ENCODE measurements at places on chromosomes 16 and 17.

- DNase-seq, result peak; percentile 51
Measured at GRCh38 chr16:9053006-9053601, 38.3 kb upstream of the HAPSTR1 start.

- no peak for DNase-seq
Measured at GRCh38 chr16:70508752-70509151, 14.6 kb downstream of the COG4 start.

GRCh38 chr16:74563828-74564263 is 43.1 kb downstream of the GLG1 start:
- DNase-seq, result no peak

DNA sequence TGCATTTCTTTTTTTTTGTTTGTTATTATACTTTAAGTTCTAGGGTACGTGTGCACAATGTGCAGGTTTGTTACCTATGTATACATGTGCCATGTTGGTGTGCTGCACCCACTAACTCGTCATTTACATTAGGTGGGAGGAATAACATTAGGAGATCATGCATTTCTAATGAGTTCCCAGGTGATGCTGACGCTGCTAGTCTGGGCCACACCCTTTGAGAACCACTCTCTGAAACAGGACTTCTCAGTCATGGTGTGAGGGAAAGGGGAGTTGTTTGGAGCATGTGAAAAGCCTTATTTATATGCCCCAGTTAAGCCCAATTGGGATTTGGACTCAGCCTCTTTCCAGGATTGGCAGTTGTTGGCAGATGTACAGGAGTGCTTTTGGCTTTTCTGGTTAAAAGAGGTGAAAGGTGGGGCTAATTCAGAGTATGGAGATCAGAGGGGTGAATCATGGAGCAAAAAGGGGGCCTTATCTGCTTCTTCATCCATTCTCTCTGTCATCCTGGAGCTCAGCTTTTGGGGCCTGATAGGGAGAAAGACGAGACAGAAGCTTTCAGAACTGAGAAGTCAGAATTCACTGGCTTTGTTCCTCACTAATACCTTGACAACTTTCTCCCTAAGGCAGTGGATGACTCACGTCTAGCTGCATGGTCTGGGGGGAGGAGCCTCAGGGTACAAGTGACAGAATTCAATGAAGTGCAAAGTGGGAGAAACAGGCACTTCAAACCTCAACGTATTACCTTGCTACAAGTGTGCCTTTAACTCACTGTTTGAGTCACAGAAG is 180.0 kb upstream of the CACNG3 start:
- DNase-seq, result no peak

DNA sequence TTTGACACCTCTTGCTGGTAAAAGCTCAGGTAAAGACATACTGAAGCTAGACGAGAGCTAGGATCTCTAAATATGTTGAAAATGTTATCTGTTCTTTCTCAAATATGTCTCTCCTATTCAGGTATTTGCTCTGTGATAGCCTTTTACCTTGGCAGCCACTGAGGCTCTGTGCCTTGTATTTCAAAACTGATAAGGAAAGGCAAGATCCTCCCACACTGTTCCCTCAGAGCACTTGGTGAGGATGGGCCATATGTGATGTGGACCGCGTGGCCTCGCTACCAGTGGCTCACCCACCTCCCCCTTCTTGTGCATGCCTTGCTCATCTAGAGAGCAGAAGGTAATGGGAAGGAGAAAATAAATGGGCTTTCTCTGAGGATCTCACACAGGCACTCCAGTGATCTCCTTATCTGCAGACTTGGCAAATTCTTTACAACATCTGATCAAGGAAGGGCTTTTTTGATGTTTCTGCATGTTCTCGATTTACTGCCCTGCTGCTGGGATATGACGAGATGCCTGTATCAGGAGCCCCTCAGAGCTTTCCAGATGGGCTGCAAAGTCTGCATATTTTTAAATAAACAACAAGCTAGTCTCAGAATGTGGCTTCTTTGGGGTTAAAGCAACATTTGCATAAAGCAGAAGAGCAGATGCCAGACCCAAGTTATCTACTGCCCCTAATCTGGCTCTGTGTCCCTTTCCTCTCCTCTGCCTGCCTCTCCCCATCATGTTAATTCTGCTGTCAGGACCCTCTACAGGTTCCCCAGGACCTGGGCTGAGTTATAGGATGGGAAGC is 16.9 kb downstream of the HOXB1 start:
- DNase-seq, result no peak

GRCh38 chr17:7929158-7930023 is at the start of gene KCNAB3:
Gene KCNAB3, minus strand, starts transcription at chr17:7929856. Its CDS starts 421 bp downstream, at chr17:7929435.
- no peak for DNase-seq

DNA sequence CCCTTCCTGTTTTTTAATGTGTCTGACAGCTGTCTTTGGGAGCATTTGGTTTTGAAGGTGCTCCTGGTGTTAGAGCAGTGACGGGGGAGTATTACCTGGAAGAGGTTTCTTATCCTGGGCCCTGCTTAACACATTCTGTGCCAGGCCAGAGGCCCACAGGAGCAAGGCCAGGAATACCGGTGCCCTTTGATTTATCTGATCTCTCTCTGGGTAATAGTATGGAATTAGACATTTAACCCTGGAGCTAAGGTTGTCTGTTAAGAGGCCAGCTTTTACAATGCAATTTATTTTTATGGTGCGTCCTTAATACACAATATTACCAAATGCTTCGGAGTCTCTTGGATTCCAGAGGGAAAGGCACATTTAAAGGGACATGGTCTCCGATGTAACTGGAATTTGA is 37.2 kb upstream of the GSE1 start:
- no peak for DNase-seq

GRCh38 chr17:63881935-63882601 is at the start of gene GH2:
Gene GH2, minus strand, starts transcription at chr17:63881944. Its CDS starts 143 bp downstream, at chr17:63881801.
- peak; percentile 44 for DNase-seq

- DNase-seq, result no peak
Measured at GRCh38 chr16:12600116-12600515, 203.6 kb downstream of the CPPED1 start.

DNA sequence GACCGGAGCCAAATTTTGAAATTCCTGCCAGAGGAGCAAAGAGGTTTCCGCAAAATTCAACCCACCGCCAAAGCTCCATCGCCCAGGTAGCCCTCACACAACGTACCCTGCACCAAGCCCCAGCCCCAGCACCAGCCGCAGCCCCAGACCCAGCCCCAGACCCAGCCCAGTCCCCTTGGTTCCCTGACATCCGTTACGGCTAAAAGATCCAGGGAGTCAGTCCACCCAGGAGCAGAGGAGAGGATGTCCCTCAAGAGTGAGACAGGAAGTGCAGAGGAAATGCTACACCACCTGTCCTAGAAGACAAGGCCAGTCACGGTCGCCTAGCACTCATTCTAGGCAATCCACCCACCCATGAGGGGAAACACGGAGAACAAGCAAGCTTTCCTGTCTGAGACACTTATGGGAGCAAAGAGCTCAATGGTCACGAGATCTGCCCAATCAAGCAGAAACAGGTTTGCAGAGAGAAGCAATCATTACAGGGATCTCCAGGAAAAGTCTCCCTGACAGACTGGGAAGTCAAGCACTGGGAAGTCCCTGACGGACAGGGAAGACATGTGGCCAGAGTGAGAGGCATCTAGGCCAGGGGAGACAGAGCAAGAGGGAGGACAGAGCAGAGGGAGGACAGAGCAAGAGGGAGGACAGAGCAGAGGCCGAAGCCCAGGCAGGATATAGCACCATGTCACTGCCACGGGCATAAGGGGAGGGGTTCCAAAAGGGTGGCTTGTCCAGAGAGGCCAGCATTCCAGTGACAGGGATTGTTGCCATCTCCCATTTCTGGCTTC is 15.0 kb upstream of the KCNJ18 start:
- DNase-seq, result no peak

DNA sequence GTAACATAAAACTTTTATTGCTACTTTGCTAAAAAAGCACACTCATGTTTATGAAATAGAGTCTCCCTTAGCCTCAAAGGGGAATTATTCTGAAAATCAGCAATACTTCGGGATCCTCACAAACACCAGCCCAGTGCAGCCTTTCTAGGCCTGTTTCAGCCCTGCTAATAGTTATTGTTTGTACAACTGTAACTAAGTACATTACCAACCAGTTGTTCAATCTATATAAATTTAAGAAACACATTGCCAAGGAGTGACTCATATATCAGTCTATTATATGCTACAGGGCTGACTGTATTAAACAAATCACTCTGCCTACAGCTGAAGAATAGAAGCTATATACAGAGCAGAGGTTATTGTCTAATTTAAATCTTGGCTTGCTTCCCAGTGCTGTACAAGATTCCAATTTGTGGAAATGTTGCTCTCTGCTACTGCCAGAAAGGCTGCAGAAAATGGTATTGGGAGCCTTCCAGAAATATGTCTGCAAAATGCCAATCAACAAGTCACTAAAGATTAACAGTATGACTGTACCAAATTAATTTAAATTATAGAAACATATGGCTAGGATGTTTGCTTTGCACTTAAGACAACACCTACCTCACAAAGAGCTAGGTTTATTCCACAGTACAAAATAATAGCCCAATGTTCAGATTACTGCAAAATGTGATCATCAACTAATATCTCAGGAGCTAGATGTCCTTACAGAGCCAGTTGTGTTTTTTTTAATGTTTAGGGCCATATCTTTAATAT is 49.7 kb downstream of the TOX3 start:
- no peak for DNase-seq

DNA sequence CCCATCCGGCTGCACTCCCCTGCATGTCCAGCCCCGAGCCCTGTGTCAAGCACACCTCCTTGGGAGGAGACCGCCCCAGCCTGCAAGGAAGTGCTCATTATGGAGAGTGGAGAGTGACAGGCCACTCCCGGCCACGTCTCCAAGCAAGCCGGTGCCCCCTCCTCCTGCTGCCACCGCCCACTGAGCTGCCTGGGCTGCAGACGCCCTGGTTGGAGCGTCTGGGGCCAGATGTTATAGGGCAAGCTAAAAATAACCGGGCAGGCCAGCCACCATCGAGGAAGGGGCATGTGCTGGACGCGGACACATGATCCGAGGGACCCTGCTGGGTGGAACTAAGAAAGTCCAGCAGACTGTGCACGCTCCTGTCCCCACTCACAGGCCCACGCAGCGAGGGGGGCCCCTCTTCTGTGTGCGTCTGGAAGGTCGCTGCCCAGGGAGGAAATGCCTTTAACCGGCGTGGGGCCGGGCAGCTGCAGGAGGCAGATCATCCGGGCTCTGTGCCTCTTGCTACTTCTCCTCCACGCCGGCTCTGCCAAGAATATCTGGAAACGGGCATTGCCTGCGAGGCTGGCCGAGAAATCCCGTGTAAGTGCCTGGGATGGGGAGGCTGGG is at the start of gene WFDC1:
TSS of gene WFDC1 (plus strand) at position 348 of the 612 bp plus-strand sequence. CDS start at position 442, 94 bp downstream.
- peak; percentile 40 for DNase-seq

DNA sequence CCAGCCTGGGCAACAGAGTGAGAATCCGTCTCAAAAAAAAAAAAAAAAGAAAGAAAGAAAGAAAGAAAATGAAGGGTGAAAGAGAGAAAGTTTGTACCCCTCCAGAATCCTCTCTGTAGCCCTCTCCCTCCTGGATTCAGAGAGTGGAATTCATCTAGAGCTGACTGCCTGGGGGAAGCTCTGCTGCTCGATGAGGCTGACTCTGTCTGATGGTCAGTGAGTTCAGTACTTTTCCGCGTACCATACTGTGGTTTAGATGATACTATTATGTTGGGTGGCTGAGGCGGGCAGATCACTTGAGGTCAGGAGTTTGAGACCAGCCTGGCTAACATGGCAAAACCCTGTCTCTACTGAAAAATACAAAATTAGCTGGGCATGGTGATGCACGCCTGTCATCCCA is 14.8 kb downstream of the TMEM94 start:
- DNase-seq, result no peak

DNA sequence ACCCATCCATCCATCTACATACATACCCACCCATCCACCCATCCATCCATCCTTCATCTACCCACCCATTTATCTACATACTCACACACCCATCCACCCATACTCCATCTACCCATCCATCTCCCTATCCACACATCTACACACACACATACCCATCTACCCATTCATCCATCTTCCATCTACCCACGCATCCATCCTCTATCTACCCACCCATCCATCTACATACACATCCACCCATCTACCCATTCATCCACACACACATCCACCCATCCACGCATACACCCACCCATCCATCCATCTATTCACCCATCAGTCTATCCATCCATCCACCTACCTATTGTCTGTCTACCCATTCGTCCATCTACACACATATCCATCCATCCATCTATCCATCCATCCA is 227.8 kb downstream of the ZNF423 start:
- DNase-seq, result no peak

DNA sequence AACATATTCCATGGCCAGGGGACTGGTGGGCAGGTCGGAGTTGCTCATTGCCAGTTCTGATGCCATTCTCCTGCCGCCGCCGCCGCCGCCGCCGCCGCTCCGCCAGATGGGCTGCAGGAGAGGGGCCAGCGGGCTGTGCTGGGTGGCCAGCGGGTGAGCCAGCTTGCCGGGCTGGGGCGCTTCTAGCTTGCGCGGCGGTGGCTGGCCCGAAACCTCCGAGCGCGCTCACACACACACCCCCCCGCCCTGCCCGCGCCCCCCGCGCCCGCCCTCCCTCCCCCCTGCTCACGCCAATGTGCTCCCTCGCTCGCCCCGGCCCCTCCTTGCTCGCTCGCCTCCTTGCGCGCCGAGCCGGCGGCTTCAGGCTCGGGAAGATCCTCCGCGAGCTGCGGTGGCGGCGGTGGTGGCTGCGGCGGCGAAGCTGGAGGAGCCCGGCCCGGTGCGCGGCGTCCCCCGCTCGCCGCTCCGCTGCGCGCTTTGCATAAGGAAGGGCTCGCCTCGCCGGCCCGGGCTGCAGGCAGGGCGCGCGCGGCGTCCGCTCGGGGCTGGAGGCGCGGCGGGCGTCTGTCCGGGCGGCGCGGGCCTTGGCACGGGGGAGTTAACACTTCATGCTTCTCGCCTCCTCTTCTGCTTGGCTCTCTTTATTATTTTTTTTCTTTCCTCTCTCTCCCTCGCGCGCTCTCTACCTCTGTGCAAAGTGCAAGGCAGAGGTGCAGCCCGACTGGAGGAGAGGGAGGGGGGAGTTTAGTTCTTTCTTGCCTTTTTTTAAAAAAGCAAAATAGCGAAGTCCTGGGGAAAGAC is 500 bp downstream of the MAF start:
- peak; percentile 30 for DNase-seq

GRCh38 chr17:47208744-47209488 is at the start of gene MYL4:
Gene MYL4, plus strand, starts transcription at chr17:47209348. Its CDS starts 75 bp downstream, at chr17:47209423.
- no peak for DNase-seq

GRCh38 chr17:47733674-47734410 is 806 bp downstream of the TBX21 start:
- no peak for DNase-seq

GRCh38 chr16:89602273-89602951 is 11.0 kb upstream of the DPEP1 start:
- DNase-seq, result no peak

Measured in left colon (tissue), 2 donors.